ENCODE measurements at places on chromosomes 11 and 22. TPM values are rescaled to one million over a fixed set of nuclear protein-coding genes. Genes with fewer than 3 reads are reported as not detected.

The MMP1 gene
- 3.8 TPM for total RNA-seq

- DNase-seq: no peak
These were observed 3.0 kb downstream of the PKP3 start for GRCh38 chr11:396948-397548.

DNA sequence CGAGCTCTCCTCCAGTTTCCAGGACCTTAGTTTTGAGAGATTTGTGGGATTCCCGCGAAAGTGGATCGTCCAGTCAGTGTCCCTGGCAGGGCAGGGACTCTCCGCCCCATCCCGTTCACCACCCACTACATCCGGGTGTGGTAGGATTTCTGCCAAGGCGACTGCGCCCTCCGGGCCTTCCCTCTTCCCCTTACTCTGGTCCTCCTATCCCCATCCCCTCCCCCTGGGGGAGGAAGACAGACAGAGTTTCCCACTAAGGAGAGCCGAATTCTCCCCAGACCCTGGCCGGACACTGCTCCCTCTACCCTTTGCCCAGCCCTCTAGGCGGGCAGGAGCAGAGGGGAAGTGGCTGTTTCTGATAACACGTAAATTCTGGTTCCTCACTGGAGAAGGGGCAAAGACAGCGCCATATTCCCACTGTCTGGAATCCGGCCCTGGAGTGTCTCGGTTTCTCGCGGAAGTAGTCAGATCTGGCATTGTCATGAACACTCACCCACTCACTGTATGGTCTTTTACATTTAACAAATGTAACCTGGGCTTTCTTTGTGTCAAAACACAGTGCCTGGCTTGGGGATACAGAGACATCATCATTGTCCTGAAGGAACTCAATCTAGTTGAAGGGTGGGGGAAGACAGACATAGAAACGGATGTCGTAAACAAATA, 1.1 kb upstream of the NECTIN1 start:
- DNase-seq: no peak

- DNase-seq: no peak
These were observed 914 bp downstream of the INPPL1 start for GRCh38 chr11:72225411-72225951.

- no peak for DNase-seq
These were observed 10.1 kb downstream of the SLC5A1 start for GRCh38 chr22:32052936-32053791.

DNA sequence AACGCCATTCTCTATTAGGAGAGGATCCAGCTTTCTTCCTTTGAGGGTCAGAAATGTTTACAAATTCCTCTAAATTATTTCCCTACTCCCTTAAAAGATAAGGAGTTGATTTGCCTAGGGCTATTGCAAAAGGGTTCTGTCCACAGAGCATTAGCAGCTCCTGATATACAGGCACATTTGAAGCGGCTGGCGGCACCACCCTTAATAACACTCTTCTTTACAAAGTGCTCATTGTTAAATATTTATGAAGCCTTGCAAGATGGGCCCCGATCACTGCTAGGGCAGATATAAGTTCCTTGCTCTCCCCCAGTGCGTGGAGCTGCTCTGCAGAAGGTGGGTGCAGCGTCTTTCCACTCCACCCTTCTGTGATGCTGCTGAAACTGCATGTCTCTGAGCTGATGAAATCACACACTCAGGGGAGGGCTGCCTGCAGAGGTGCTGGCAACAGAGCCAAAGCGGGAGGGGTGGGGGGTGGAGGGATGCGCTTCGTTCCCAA, 116.7 kb upstream of the NTM start:
- DNase-seq: no peak

DNA sequence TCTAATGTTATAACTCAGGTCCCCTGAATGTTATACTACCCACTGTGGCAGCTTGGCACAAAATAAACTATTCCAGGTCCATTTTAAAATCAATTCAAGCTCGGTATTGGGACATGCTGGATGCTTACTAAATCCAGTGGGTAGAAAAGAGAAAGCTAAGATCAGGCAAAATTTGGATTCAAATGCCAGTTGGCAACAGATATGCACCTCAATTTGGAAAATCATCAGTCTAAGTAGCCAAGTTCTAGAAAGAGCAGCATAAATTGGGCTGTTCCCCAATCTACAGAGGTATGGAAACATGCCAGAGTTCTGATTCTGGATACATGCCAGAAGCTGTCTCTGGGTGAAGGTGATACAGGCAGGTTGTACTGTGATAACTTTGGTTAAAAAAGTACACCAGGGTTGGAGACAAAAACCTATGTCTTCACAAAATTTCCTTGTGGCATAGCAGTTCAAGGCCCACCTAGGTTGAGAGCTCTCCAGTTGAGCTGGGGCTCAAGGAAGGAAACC, 427.8 kb downstream of the LRRC4C start:
- no peak for DNase-seq

DNA sequence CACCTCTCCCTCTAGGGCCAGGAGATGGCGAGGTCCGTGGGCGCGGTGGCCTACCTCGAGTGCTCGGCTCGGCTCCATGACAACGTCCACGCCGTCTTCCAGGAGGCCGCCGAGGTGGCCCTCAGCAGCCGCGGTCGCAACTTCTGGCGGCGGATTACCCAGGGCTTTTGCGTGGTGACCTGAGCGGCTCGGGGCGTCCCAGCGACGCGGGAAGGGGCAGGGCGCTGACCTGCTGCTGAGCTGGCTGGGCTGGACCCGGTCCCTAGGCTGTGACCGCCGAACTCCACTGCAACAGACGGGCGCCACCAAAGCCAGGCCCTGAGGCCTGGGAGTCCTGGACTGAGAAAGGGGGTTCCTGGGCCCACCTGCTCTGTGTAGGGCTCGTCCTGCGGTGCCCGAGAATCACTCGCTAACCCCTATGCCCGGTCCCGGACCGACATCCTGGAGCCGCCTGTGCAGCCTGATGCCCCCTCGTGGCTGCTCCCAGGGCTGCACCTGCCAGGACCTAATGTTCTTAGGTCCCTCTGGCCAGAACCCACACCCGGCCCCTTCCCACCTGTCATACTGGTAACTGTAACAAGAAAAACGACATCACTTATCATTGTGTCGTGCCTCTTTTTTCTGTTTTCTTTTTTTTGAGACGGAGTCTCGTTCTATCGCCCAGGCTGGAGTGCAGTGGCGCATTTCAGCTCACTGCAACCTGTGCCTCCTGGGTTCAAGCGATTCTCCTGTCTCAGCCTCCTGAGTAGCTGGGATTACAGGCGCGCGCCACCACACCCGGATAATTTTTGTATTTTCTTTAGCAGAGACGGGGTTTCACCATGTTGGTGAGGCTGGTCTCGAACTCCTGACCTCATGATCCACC, 15.0 kb downstream of the RHOD start:
- DNase-seq: no peak

- no peak for DNase-seq
These were observed 8.4 kb upstream of the TNFRSF13C start for GRCh38 chr22:41935015-41935351.

- peak; percentile 61 for DNase-seq
These were observed 45.7 kb downstream of the TRIOBP start for GRCh38 chr22:37742376-37743171.

- no peak for DNase-seq
These were observed 3.0 kb downstream of the CARD16 start for GRCh38 chr11:105042178-105042577.

DNA sequence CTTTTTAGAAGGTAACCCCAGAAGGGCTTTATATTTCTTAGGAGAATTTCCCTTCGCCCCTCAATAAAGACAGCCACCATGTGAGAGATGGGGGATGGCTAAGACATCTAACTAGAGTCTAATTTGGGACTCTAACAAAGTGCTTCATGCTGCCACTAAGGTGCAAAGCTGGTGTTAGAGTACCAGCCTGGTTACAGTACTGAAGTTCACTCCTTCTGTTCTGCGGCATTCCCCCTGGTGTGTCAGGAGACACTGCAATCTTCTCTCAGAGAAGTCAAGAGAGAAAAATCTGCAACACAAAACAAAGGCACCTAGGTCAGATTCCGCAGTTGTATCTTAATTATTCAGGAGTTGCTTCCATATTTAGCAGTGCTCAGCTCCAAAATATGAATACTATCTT, 603.0 kb upstream of the CADM1 start:
- DNase-seq: no peak

The PHOX2A gene
- not detected for total RNA-seq

DNA sequence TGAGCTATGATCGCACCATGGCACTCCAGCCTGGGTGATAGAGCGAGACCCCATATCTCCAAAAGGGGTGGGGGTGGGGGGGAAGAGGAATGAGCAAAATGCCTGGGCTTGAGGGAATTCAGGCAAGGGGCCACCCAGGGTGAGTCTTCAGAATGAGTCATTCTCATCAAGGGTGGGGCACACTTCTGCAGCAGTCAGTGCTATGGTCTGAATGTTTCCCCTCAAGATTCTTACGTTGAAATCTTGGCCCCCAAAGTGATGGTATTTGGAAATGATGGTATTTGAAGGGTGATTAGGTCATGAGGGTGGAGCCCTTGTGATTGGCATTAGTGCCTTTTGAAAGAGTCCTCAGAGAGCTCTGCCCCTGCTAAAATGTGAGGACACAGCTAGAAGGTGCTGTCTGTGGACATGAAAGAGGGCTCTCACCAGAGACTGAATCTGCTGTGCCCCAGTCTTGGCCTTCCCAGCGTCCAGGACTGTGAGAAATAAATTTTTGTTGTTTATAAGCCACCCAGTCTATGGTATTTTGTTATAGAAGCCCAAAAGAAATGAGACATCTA, 86.4 kb upstream of the THY1 start:
- DNase-seq: no peak

- no peak for DNase-seq
These were observed 215.0 kb upstream of the E2F8 start for GRCh38 chr11:19455731-19456130.

Data from epithelial cell of proximal tubule (primary cell).